ENCODE measurements at places on chromosomes 4 and X.

- no peak for DNase-seq
Observed at GRCh38 chr4:30767147-30767845, 47.1 kb downstream of the PCDH7 start.

GRCh38 chr4:146273204-146273901, 59.0 kb downstream of the REELD1 start:
- DNase-seq = no peak

- no peak for DNase-seq
Observed at GRCh38 chr4:26179316-26179760, 141.5 kb upstream of the RBPJ start.

- DNase-seq = no peak
Observed at GRCh38 chrX:91080822-91081221, 353.8 kb upstream of the PABPC5 start.

DNA sequence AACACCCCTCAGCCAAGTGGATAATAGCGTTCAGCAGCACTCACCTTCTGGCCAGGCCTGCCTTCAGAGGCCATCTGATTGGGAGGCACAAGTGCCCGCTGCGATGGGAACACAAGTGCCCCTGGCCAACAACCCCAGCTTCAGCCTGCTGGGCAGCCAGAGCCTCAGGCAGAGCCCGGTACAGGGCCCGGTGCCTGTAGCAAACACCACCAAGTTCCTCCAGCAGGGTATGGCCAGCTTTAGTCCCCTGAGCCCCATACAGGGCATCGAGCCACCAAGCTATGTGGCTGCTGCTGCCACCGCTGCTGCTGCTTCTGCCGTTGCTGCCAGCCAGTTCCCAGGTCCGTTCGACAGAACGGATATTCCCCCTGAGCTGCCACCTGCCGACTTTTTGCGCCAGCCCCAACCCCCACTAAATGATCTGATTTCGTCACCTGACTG, 55.9 kb upstream of the MTM1 start:
- DNase-seq = no peak

GRCh38 chr4:154595807-154596206, 5.3 kb upstream of the FGA start:
- no peak for DNase-seq

DNA sequence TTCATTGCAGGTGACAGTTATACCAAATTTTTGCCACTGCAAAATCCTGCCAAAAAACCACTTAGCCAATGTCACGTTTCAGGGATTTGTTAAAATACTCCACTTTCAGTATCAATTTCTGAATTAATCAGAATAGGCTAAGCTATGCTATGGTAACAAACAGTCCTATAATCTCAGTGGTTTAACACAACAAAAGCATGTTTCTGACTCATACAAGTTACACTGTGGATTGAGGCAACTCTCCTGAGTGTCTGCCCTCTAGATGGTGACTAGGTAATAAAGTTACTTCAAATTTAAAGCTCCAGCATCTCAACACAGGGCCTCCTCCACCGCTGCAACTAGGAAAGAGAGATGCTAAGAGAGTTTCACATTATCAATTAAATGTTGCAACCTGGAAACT, 23.0 kb upstream of the RADX start:
- DNase-seq = no peak

DNA sequence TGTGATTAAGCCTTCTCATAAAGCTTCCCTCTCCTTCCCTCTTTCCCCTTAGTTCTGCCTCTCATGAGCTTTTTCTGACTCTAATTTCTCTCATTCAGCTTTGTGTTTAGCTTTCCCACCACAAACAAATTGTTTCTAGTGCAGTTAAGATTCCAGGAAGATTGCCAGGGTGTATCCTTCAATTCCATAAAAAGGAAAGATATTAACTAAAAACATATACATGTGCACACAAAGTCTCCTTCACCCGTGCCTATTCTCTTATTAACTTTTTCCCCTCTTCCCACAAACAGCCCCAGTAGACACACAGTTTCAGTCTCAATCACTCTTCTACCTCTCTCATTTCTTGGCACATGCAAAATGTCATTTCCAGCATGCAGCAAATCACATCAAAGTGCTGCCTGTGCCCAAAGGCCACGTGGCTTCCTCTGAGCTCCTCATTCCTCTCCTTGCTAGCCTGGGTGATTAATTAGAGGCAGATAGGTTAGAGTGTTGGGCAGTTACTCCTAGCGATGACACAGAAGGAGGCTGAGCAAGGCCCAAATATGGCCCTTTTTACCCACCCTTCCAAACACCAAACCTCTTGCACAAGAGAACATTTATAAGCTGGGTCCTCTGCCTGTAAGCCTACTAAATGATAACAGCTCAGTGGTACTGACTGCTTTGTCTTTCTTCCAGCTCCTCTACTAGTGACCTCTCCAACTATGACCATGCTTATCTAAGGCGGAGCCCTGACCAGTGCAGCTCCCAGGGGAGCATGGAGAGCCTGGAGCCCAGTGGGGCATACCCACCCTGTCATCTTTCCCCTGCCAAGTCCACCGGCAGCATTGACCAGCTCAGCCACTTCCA, 159.6 kb downstream of the SOWAHB start:
- no peak for DNase-seq

- DNase-seq = no peak
Observed at GRCh38 chr4:99655308-99656081, 2.1 kb downstream of the C4orf54 start.

GRCh38 chrX:136778020-136778419, 2.7 kb downstream of the ARHGEF6 start:
- no peak for DNase-seq

- DNase-seq = no peak
Observed at GRCh38 chr4:10007793-10008608, 13.3 kb downstream of the SLC2A9 start.

GRCh38 chr4:2698951-2699505, 57.1 kb downstream of the TNIP2 start:
- DNase-seq = no peak

- no peak for DNase-seq
Observed at GRCh38 chr4:26407476-26407875, 82.8 kb downstream of the CCKAR start.

GRCh38 chr4:180052629-180053028, 2190.6 kb upstream of the TENM3 start:
- DNase-seq = no peak

- peak; percentile 88 for DNase-seq
Observed at GRCh38 chrX:30910124-30910860, 21.2 kb upstream of the TAB3 start.

DNA sequence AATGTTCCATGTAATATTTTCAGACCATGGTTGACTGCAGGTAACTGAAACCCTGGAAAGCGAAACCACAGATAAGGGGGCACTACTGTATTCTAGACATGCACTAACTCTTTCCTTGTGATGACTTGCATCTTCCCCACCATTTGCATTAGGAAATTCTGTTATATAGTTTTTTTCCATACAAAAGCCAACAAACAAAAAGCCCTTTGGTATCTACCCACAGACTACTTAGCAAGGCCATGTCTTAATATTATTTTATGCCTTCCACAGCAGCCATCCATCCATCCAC, 23.5 kb downstream of the OCIAD1 start:
- DNase-seq = no peak

DNA sequence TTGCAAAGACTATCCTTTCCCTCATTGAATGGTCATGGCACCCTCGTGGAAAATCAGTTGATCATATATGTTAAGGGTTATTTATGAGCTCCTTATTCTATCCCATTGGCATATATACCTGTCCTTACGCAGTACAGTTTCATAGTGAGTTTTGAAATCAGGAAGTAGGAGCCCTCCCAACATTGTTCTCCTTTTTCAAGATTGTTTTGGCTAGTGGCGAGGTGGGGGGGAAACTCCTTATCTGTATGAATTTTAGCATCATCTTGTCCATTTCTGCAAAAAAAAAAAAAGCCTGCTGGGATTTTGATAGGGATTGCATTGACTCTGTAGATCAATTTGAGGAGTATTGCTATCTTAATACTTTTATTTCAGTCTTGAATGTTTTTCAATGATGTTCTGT, 2.5 kb upstream of the USP9X start:
- no peak for DNase-seq

- DNase-seq = no peak
Observed at GRCh38 chr4:5974321-5974720, 43.9 kb downstream of the C4orf50 start.

- no peak for DNase-seq
Observed at GRCh38 chr4:181933471-181933870, 309.7 kb upstream of the TENM3 start.

- DNase-seq = no peak
Observed at GRCh38 chr4:32775049-32775448, 2054.9 kb downstream of the PCDH7 start.

DNA sequence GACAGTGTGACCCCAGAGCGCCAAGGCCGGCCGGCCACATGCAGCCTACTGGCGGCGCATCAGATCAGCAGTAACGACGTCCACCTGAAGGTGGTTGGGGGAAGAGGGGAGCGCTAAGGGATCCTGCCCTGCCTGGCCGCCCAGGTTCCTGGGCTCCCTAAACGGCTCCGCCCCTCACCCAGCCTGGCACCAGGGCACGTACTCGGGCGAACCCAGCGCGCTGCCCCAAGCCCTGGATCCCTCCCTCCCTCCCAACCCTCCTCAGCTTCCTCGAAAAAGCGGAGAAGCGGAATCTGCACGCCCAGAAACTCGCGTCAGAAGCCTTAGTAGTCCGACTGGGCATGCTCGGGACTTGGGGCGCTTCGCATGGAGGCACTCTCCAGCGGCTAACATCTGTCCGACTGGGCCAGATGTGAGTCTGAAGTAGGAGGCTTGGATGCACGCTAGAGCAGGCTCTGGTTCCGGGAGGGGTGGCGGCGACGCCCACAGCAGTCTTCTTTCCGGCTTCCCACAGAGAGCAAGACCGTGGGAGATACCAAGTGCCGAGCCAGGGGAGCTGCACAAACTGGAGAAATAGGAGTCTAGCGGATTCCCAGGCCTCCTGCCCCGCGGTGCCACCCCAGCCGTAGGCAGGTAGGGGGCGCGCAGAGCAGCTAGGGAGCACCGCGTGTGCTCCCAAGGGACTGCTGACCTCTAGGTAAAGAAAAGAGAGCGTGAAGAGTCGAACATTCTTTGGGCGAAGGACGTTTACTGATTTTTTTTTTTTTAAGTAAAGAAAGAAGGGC, 114.3 kb upstream of the TEX13C start:
- no peak for DNase-seq
